Hematopoietic multipotent progenitor cell treated with erythropoietin and hydrocortisone succinate and interleukin-3 and kit ligand, for 8 days (in vitro differentiated cells): ENCODE measurements at places on chromosomes 6 and 20.

- peak; percentile 44 for DNase-seq
Measured at GRCh38 chr6:24933868-24934401, 1.8 kb downstream of the RIPOR2 start.

GRCh38 chr6:135944120-135944519 lies 92.6 kb downstream of the PDE7B start:
- no peak for DNase-seq

DNA sequence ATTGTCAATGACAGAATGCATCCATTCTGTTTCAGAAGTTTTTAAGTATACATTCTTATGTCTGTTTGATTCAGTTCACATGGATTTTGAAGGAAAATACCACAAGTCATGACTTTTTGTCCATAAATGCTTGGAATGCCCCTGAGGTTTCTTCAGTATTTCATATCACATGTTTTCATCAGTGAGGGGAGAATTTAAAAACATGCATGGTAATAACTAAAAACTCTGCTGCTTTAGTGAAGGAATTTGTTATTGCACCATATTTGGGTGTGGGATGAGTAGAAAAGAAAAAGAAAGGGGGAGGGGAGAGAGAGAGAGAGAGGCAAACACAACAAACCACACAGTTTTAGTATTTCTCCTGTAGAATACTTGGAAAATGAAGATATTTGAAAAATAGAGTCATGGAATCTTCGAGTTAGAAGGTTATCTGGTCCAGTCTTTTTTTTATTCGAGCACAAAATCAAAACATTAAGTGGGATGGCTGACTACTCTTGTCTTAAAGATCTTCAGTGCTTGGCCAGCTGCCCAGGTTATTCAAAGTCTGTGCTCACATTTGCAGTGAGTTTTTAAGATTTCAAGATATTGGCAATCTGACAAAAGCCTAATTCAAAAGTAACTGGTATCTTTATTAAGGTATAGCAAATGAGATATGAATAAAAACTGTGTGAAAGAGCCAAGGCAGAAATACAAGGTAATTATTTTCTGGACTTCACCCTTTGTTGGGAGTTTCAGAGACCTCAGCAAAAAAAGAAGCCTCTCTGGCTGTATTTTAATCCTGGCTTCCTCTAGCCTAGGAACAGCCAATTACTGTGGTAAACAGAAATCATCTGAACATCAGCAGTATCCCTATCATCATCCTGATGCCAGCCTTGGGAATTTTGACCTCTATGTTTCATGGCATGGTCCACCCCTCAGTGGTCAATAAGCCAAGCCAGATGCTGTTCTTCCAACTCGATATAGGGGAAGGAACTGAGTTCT lies 687.9 kb upstream of the CITED2 start:
- DNase-seq = peak; percentile 23

DNA sequence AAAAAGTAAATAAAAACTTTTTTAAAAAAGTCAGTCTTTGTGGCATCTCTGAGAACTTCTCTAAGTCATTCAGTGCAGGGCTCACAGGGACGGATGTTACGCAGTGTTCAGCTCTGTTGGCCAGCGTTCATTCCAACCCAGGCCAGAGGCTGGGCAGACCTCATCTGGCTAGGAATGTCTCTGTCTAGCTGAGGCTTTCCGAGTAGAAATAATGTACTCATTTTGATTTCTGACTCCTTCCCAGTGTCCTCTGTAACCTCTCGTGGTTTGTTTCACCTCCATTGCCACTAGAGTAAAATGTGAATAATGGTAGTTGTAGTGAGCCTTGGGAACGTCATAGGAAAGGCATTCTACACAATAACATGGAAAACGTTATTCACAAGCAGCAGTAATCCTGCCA lies 135.1 kb downstream of the TMEM242 start:
- DNase-seq = no peak

GRCh38 chr20:11686820-11687543 lies 230.7 kb upstream of the BTBD3 start:
- DNase-seq = no peak

DNA sequence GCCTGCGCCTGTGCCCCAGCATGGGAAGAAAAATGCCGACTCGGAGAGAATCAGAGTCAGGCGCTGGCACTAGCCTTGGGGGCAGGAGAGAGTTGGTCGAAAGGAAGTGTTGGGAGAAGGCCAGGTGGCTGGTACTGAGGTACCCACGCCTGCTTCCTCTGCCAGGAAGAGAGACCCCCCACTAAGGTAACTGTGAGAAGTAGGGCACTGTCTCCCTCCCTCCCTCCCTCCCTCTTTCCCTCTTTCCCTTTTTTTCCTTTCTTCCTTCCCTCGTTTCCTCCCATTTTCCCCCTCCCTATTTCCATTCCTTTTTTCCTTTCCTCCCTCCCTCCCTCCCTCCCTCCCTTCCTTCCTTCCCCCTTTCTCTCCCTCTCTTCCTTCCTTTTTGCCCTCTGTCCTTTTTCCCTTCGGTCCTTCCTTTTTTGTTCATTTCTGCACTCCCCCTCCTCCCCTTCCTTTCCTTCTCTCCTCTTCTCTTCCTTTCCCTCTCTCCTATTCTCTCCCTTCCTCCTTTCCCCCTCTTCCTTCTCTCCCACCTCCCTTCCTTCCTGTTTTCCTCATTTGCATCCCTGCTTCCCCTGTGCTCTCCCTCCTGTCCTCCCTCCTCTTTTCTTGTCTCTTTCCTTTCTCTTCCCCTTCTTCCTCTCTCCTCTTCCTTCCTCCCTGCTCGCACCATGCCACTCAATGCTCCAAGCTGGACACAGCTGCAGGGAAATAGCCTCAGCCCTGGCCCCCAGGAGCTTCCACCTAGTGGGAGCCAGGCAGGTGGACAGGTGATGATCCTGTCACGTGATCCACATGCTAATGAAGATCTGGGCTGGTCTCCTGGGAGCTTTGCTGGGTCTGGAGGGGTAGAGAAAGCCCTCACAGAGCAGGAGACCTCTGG lies 148.0 kb downstream of the DHX35 start:
- no peak for DNase-seq

DNA sequence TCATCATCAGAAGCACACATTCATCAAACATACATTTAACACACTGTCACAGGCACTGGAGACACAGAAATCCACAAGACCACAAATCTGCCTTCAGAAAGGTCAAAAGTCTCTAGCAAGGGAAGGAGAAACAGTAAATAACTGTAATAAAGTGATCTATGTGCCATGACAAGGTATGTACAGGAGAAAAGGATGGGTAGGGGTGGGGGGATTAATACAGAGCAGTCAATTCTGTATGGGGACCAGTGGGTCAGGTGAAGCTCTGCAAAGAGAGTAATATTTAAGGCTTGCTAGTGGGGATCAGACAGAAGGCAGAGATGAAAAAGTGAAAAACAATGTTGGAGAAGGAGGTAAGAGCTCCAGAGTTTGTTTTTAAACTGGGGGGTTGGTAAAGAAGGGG lies 32.6 kb downstream of the ELOVL5 start:
- DNase-seq = no peak

DNA sequence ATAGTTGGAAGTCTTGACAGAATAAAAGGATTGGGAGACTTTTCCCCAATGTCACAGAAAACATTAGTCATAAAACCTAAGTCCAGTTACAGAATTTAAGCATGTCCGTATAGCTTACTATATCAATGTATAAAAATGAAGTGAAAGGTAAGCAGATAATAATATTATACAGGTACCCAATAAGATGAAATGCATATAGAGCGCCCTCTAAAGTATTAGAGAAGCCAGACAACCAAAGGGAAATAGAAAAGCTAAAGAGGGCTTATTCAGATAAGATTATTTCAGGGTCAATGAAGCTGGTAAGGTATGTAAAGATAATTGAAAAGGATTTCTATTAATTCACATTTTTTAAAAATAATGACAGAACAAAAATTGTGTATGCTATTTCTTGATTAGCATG lies 947.7 kb upstream of the MAP3K7 start:
- DNase-seq = peak; percentile 6

DNA sequence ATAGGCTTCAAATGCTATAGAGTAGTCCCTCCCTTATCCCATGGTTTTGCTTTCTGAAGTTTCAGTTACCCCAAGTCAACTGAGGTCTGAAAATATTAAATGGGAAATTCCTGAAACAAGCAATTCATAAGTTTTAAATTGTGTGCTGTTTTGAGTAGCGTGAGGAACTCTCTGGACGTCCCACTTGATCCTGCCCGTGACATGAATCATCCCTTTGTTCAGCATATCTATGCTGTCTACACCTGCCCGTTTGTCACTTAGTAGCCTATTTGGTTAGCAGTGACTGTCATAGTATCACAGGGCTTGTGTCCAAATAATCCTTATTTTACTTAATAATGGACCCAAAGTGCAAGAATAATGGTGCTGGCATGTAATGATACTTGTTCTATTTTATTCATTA lies 5.0 kb downstream of the PCMT1 start:
- DNase-seq = no peak

DNA sequence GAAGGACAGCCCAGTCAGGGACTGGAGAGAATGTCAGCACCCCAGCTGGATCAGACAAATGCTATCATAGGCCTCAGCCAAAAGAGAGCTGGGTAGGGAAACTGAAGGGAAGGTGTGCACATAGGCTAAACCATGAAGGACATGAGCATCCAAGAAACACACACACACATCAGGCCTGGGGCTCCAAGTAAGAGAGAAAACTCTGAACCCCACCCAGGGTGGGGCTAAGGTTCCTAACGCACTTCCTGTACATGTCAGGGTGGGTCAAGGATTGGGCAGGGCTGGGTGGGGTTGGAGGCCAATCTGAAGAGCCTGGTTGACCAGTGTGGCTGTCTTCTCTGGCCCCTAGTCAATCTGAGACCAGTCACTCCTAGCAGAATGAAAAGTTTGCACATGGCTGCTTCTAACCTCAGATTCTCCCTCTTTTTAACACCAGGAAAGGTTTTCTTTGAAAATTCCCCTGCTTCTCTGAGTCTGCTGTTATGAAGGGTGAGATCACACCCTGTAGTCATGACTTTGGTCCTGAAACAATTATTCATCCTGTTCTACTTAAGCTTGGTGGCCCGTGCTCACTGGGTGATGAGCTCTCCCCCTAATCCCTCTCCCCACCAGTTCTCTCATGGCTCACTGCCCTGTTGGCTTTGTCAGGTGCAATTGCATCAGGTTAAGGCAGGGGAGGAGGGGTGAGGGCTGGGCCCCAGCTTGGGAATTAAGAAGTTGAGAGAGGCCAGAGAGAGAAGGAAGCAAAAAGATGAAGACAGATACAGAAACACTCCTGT lies 88.4 kb downstream of the MAFB start:
- DNase-seq = no peak

- peak; percentile 46 for DNase-seq
Measured at GRCh38 chr20:62710886-62711702, 2.5 kb downstream of the NTSR1 start.

DNA sequence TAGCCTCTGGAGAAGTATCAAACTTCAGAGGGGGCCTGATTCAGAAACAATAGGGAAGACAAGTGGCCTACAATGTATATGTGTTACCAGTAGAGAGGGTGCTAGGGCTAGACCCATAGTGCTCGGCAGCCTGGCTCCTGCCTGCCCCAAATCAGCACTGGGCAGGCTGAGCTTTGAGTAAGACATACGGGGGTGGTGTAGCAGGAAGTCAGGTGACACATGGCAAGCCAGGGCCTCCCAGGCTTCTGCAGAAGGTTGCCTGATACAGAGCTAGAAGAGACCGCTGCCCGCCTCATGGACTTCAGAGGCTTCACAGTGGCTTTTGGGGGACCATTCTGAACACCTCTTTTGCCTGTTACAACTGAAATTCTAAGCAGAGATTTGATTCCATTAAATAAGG lies 43.4 kb downstream of the RALY start:
- DNase-seq = peak; percentile 32

DNA sequence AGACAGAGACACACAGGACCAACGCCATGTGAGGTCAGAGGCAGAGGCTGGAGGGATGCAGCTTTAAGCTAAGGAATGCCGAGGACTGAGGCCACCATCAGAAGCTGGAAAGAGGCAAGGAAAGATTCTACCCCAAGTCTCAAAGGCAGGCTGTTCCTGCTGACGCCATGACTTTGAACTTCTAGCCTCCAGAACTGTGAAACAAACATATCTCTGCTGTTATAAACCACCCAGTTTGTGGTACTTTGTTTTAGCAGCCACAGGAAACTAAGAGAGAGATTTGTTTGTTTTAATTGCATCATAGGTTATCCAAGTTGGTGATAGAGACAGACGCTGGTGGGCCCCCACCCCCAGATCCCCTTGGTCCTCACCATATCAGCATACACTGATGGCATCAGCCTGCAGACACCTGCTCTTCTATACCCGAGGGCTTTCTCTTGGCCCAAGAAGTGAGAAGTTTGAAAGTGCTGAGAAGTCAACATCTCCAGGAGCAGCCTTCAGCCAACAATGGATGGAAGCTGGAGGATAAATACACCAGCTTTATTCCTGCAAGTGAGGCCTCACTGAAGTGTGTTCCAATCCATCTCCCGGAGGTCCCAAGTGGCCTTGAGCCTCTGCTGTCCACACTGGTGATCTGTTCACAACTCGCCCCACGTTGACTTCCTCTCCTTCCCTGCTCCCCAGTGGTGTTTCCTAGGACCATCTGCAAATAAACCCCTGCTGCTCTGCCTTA lies 154.7 kb downstream of the BTBD3 start:
- DNase-seq = no peak

DNA sequence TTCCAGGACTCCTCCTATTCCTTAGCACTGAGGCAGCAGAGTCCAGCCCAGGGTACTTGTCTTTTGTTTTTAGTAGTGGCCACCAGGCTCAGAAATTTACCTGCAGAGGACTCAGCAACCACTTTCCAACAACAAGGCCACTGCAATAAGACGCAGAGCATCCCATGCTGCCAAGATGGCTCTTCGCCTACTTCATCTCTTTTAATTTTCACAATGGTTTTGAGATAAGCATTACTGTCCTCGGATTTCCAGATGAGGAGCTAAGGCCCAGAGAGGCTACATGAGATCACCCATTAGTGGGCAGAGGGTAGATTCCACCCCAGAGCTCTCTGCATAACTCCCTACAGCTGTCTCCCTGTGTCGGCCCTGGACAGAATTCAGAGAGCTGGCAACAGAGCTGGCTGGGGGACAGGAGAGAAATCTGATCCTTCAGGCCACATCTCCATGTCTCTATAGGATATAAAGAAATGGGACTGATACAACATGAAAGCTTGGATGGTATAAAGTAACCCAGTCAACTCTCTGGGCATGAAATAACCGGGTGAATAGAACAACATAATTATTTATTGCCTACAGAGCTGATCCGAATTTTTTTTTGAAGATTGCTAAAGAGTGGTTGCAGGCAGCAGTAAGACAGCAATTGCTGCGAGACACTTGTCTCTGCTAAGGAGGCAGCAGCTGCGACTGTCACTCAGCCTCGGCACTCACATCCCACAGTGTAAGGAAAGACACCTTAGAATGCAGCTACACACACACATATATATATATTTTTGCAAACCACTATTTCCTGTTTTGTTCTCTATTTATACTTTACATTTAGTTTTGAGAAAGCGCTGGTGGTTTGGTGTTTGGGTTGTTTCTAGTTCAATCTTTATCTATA lies 37.2 kb downstream of the SCML4 start:
- no peak for DNase-seq
